ENCODE measurements at places on chromosomes 4 and X.

- no peak for DNase-seq
Observed at GRCh38 chr4:17623451-17624001, 9.1 kb downstream of the MED28 start.

GRCh38 chr4:167838686-167839085, 253.7 kb upstream of the ANXA10 start:
- no peak for DNase-seq

GRCh38 chr4:88291003-88291402, 6.6 kb upstream of the PPM1K start:
- DNase-seq: no peak

DNA sequence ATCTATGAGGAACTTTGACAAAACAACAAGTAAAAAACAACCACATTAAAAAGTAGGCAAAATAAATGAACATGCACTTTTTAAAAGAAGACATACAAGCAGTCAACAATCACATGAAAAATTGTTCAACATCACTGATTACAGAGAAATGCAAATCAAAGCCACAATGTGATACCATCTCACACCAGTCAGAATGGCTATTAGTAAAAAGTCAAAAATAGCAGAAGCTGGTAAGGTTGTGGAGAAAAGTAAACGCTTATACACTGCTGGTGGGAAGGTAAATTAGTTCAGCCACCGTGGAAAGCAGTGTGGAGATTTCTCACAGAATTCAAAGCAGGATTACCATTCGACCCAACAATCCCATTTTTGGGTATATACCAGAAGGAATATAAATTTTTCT, 17.0 kb upstream of the LNX1 start:
- DNase-seq: no peak

- no peak for DNase-seq
Observed at GRCh38 chrX:50839730-50840129, 25.7 kb upstream of the SHROOM4 start.

GRCh38 chrX:136691028-136691809, 43.3 kb downstream of the CD40LG start:
- DNase-seq: no peak

- no peak for DNase-seq
Observed at GRCh38 chr4:48490680-48491513, 845 bp downstream of the ZAR1 start.

All from activated CD4-positive, CD25-positive, alpha-beta regulatory T cell treated with anti-CD3 and anti-CD28 coated beads, Interleukin-2, amount 50 U/mL, for 16 hours (primary cell).